ENCODE measurements at places on chromosomes 4 and X.

- DNase-seq = no peak
These were observed 110.0 kb downstream of the SOWAHB start for GRCh38 chr4:76787898-76788297.

- DNase-seq = no peak
These were observed 49.7 kb upstream of the KIAA1210 start for GRCh38 chrX:119177278-119177677.

DNA sequence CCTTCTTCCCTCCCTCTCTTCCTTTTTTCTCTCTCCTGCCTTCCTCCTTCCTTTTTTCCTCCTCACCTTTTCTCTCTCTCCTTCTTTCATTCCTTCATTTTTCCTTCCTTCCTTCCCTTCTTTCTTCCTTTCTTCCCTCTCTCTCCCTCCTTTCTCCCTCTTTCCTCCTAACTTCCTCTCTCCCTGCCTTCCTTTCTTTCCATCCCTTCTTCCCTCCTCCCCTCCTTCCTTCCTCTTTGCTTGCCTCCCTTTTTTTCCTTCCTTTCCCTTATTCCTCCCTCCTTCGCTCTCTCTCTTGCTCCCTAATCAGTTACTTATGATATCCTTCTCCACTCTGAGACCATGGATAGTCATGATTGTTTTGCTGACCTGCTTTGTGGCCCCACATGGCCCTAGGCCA lies 56.7 kb upstream of the PUDP start:
- no peak for DNase-seq

GRCh38 chr4:33722254-33722653 lies 2522.1 kb downstream of the ARAP2 start:
- DNase-seq = peak; percentile 43

DNA sequence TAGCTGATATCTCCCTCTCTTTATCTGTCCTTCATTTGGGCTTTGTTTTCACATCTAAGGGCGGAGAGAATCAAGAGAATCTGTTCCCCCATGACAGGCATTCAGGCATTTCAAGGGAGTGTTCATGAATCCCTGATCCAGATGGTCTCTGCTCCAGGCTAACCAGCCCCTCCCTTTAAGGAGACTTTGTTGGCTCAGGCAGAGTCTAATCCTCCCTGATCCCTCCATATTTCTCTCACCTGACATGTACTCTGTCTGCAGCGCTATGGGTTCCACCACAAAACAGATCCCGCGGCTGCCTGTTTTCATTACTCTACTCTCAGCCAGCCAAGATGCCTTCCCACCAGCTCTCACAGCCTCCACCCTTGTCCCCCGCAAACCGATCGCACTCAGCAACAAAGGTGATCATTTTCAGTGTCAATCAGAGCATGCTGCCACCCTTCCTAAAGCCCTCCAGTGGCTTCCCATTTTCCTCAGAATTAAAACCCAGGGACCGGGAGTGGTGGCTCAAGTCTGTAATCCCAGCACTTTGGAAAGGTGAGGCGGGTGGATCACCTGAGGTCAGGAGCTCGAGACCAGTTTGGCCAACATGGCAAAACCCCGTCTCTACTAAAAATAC lies 30.3 kb upstream of the SLC2A9 start:
- DNase-seq = no peak

DNA sequence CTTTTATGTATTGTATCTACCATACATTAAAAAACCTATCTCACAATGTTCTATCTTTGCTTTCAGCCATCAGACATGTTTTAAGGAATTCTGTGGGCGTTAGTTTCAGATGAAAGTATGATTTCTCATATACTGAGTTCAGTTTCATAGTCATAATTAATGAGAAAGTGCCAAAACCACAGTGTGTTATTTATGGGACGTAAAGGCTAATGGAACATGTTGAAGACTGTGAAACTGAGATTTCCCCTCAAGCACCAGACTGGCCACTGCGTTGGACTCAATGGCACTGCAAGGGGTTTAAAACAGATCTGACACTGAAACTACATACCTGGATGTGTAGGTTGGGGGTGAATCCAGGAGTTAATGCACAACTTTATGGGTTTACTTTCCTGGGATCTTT lies 32.0 kb downstream of the F8 start:
- DNase-seq = no peak

GRCh38 chr4:143407474-143407873 lies 70.8 kb downstream of the GAB1 start:
- DNase-seq = no peak

GRCh38 chrX:73812256-73812655 lies 249.3 kb downstream of the CHIC1 start:
- DNase-seq = peak; percentile 6

- no peak for DNase-seq
These were observed 184.9 kb downstream of the AFAP1 start for GRCh38 chr4:7754565-7755262.

GRCh38 chr4:129668092-129668491 lies 572.1 kb downstream of the C4orf33 start:
- DNase-seq = no peak

- DNase-seq = peak; percentile 92
These were observed 37.4 kb downstream of the MGARP start for GRCh38 chr4:139242511-139243051.

DNA sequence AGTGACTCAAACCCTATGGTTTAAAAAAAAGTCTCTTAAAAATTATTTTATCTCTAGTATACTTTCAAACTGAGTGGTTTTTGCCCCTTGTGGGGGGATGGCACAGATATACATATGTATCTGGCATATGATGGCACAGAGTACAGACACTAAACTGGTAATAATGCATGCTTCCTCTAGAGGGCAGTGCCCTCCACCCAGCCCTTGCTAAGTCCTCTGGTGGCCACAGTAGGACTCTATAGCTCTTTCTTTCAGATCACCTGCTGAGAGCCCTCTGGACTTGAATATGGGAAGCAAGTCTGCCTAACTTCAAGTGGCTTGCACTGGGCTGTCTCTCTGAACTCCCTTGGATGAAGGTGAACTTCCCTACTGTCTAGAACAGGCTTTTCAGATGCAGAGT lies 66.3 kb downstream of the TSPAN7 start:
- peak; percentile 8 for DNase-seq

DNA sequence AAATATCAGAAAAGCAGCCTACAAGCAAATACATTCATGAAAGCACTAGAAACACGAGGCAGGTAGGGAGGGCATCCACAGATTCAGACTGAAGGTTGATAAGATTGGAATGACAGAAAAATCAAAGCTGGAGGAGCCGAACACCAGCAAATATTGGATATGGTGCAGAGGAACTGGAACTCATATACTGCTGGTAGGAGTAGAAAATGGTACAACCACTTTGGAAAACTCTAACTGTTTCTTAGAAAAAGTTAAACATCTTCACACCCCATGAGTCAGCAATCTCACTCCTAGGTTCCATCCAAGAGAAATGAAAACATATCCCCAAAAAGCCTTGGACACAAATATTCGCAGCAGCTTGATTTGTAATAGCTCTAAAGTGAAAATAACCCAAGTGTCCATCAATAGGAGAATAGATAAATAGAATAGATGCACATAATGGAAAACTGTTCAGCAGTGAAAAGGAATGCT lies 27.1 kb downstream of the CD99L2 start:
- DNase-seq = no peak

GRCh38 chrX:135596495-135596894 lies 76.0 kb downstream of the INTS6L start:
- DNase-seq = peak; percentile 41

GRCh38 chr4:244471-244870 lies 60.8 kb downstream of the ZNF732 start:
- DNase-seq = peak; percentile 8

GRCh38 chr4:103029300-103029699 lies 9.8 kb upstream of the SLC9B1 start:
- no peak for DNase-seq

GRCh38 chr4:41678086-41678816 lies 70.3 kb downstream of the PHOX2B start:
- peak; percentile 56 for DNase-seq

- no peak for DNase-seq
These were observed 131.9 kb upstream of the MSX1 start for GRCh38 chr4:4727536-4727935.

DNA sequence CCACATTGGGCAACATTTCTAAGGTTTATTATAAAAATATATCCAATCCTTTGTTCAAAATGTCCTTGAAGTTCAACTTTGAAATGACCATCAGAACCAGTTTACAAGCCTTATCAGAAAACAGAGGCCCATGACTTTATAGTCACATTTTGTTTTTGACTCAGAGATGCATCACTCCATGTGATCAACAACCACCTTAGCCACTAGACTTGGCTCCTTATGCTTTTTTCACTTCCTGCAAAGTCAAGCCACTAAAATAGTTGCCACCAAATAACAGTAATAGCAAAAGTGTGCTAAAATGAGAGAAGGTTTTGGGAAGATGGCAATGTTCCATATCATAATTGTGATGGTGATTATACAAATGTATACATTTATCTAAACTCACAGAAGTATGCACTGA lies 181.7 kb downstream of the MAML3 start:
- DNase-seq = no peak

DNA sequence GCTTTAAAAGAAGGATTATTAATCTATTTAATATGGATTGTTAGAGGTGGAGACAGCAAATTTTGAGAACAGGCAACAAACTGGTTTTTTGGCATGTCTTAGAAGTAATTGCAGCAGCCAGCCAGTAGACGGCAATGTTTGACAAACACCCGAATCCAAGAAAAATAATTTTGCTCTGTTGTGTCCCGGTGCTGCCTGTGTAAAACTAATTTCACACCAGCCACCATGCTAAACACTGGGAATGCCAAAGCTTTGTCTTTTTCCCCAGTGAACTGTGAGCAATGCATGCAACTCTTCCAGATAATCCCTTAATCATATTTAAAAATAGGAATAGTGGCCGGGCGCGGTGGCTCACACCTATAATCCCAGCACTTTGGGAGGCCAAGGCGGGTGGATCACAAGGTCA lies 25.9 kb downstream of the SMIM31 start:
- DNase-seq = peak; percentile 13

GRCh38 chr4:83118869-83119268 lies 4.3 kb upstream of the PLAC8 start:
- DNase-seq = no peak

- DNase-seq = no peak
These were observed 55.1 kb downstream of the SH3RF1 start for GRCh38 chr4:169215656-169216055.

GRCh38 chrX:10990418-10990817 lies 120.7 kb upstream of the HCCS start:
- DNase-seq = no peak

- no peak for DNase-seq
These were observed 19.3 kb upstream of the ADD1 start for GRCh38 chr4:2824329-2824835.

GRCh38 chr4:132587626-132588025 lies 561.5 kb upstream of the PCDH10 start:
- no peak for DNase-seq
